NCI-H748 treated with DMSO at 0.1 percent for 48 hours (cell line): ENCODE measurements at places on chromosomes 2 and 18.
A peak's percentile ranks its signal among the peaks of the same experiment; 100 is the strongest.

GRCh38 chr2:73290049-73290839 lies 3.1 kb downstream of the EGR4 start:
- DNase-seq, result peak; percentile 64

GRCh38 chr2:96540136-96540535 lies 3.6 kb downstream of the ARID5A start:
- DNase-seq, result no peak

GRCh38 chr2:209091056-209091455 lies 332.8 kb upstream of the MAP2 start:
- DNase-seq, result no peak

DNA sequence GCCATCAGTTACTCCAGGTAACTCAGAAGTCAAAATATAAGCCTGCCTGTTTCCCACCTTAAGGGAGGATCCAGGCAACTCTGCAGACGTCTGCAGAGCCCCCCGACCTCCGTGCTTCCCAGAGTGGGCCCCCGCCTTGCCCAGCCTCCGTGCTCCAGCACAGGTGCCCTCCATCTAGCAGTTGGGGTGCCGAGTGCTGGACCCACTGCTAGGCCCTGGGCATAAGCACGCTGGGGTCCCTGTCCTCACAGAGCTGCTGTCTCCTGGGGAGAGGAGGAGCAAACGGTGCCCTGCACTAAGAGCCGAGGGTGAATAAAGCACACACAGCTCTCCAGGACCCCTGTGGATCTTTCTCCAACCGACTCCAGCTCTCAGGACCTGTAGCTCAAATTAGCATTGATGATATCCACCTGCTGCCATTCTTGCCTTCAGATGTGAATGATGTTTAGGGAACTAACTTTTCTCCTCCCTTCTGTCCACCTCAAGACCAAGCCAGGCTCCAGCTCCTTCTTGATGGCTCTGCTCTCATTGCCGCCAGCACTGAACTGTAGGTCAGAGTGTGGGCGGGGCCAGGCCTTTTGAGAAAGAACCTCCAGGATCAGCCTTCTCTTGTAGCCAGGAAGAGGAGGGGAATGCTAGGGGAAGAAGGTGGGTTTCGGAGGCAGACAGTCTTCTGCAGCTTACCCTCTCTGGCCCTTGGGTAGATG lies 121.2 kb downstream of the SMAD7 start:
- DNase-seq, result no peak

- no peak for DNase-seq
Observed at GRCh38 chr2:10161961-10162441, 39.5 kb downstream of the RRM2 start.

- no peak for DNase-seq
Observed at GRCh38 chr2:205730191-205730590, 47.9 kb downstream of the NRP2 start.

- DNase-seq, result no peak
Observed at GRCh38 chr18:11047156-11047555, 102.2 kb downstream of the PIEZO2 start.

DNA sequence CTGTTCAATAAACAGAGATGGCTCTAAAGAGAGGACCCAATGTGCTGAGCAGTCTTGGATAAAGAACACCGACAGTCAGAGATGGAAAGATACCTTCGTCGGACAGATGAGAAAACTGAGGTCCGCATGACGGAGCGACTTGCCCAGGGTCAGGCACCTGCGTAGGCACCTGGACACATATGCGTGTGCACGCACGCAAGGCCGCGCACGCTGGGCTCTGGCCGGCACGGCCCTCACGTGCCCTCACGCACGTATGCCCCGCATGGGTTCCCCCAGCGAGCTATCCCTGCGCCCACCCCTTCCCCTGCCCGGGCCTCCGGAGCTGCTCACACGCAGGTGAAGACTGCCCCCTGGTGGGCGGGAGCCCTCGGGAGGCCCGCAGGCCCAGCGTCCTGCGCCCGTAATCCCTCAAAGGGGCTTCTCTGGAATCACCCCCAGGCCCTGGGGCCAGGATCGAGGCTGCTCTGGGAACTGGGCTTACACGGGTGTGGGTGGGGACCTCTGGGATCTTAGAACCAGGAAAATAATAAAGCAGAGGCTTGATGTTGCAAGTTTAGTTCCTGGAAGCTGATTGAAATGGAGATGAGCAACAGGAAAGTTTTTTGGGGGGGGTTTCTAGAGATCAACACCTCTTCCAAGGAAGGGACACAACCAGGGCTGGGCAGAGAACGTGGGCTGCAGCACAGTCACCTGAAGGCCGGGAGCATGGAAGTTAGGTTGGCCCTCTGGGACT lies 246.3 kb downstream of the TNS1 start:
- no peak for DNase-seq

DNA sequence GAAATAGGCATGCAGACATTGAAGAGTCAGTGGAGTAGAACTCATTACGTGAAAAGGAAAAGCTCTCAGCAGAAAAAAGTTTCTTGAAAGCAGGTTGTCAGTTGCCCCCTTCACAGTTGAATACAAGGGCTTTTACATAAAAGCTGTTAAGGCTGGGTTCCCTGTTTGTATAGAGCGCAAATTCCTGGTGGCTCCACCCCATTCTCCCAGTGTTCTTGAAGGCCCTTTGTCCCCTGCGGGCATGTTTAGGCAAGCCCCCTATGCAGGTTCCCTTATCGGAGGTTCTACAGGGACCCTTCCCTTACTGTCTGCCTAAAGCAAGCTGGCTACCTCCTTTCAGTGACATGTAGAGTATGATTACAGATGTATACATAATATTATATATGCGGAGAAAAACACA lies 497.2 kb upstream of the SYT4 start:
- no peak for DNase-seq

GRCh38 chr2:118762290-118762689 lies 85.2 kb downstream of the EN1 start:
- DNase-seq, result no peak

GRCh38 chr18:2572171-2572569 lies 813 bp downstream of the NDC80 start:
- peak; percentile 33 for DNase-seq

DNA sequence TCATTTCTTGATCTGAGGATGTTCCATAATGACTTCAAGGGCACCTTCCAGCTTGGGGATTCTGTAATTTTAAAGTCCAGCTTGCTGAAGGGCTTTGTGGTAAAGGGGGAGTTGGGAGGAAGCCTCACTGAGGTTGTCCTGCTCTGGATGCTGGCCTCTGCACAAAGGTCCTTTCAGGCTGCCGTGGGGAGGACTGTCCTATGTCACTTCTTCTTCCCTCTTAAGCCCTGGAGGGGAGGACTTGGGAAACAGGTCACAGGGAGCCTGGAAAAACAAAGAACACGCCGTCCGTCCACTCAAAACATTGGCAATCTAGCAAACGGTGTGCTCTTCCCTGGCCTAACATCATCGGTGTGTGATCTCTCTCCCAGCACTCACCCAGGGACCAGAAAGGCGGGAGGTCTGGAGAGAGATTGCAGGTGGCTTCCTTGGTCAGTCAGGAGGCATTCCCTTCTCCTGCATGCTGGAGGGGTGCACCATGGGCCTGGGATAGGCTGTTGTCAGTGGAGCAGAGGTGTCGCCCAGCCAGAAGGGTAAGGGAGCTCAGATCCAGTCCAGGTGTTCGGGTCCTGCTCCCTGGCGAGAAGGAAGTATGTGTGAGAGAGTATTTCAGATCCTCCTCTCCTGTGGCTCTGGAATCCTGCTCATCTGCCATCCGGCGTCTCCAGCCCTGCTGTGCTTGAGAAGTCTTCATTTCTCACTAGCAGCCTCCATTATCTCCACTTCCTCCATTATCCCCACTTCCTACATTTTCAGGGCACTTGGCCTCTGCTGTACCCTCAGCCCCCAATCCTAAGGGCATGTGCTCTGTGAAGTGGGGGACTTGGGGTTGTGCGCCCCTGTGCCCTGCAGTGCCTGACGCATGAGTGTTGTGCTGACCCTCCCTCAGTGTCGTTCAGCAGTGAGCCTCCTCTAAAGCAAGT lies 20.1 kb downstream of the ASAP2 start:
- DNase-seq, result no peak

- DNase-seq, result no peak
Observed at GRCh38 chr18:32093523-32093922, 1.8 kb downstream of the RNF138 start.

- DNase-seq, result no peak
Observed at GRCh38 chr2:238585836-238586821, 159.4 kb downstream of the ASB1 start.

GRCh38 chr2:199057936-199058335 lies 399.8 kb downstream of the SATB2 start:
- no peak for DNase-seq

GRCh38 chr2:409523-409922 lies 121.6 kb upstream of the ALKAL2 start:
- DNase-seq, result no peak

GRCh38 chr2:201915446-201915845 lies 109.1 kb downstream of the CDK15 start:
- no peak for DNase-seq

DNA sequence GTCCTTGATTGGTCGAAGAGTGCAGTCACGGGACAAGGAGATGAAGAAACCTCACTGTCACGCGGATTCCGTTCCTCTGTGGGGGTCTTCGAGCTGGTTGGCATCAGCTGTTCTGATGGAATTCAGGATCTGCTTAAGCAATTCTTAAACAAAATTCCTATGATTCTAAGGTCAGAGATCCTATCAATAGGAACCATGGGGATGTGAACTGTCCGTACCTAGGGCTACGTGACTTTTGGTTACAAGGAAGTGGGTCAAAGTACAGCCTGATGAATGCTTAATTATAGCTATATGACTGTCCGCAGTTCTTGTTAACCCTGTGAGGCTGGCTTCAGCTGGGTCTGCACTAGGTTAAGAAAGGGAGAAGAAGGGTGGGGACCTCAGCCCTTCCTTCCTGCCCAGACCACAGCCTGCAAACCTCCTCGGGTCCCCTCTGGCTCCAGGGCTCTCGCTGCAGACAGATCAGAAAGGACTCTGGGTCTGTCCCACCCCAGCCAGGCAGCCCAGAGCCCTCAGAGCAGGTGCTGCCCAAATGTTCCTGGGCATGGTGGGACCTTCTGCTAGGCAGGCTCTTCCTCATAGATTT lies 44.2 kb upstream of the TAF1B start:
- no peak for DNase-seq

- DNase-seq, result no peak
Observed at GRCh38 chr2:195368249-195369217, 288.5 kb upstream of the SLC39A10 start.

DNA sequence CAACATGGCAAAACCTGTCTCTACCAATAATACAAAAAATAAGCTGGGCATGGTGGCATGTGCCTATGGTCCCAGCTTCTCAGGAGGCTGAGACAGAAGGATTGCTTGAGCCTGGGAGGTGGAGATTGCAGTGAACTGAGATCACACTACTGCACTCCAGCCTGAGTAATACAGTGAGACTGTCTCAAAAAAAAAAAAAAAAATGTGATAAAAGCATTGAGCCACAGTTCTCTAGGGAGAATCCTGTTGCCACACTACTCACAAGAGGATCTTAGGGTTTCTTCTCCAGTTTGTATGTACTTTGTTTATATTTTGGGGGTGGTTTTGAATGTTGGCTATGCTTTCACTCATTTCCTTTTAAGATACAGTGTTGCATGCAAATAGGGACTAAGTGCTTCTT lies 62.0 kb downstream of the TMEM185B start:
- no peak for DNase-seq

GRCh38 chr2:19796035-19796695 lies 105.6 kb downstream of the TTC32 start:
- DNase-seq, result no peak

GRCh38 chr2:167940734-167941507 lies 306.5 kb downstream of the STK39 start:
- DNase-seq, result no peak

GRCh38 chr2:168404764-168405163 lies 51.3 kb upstream of the CERS6 start:
- no peak for DNase-seq
